Activated CD8-positive, alpha-beta memory T cell treated with anti-CD3 and anti-CD28 coated beads, Interleukin-2, amount 10 ng/mL, durations not matched to agents 7 days and 5 days (primary cell): ENCODE measurements at places on chromosomes 7 and 10. TPM values are rescaled to one million over a fixed set of nuclear protein-coding genes. Genes with fewer than 3 reads are reported as not detected.
A peak's percentile ranks its signal among the peaks of the same experiment; 100 is the strongest.

- H3K27me3 ChIP-seq = peaks cover 21% of the 10 kb centered on the region
- DNase-seq = no peak
- peak within 1 kb of the TSS; percentile 97 for H3K4me3 ChIP-seq
- peaks cover 1% of the 10 kb centered on the region for H3K36me3 ChIP-seq
- H3K4me1 ChIP-seq = peaks cover 38% of the 10 kb centered on the region
- peak within 1 kb of the TSS; percentile 95 for H3K27ac ChIP-seq
Measured at GRCh38 chr10:102418622-102419268, at the start of gene PSD. Gene PSD (minus strand): TSS chr10:102418785. CDS start chr10:102417038, 1,747 bp downstream.

- peaks cover 16% of the 10 kb centered on the region for H3K4me1 ChIP-seq
- peaks cover 35% of the 10 kb centered on the region for H3K36me3 ChIP-seq
- no peak for DNase-seq
- no peaks in the 10 kb centered on the region for H3K27me3 ChIP-seq
Measured at GRCh38 chr7:140367528-140367927, 30.8 kb downstream of the SLC37A3 start.

PLXDC2 gene
- not detected for total RNA-seq

TMEM225B gene
- not detected for total RNA-seq
